ENCODE measurements at places on chromosomes 12 and 14.

- no peak for DNase-seq
These were observed 12.3 kb downstream of the BTBD7 start for GRCh38 chr14:93320489-93320888.

DNA sequence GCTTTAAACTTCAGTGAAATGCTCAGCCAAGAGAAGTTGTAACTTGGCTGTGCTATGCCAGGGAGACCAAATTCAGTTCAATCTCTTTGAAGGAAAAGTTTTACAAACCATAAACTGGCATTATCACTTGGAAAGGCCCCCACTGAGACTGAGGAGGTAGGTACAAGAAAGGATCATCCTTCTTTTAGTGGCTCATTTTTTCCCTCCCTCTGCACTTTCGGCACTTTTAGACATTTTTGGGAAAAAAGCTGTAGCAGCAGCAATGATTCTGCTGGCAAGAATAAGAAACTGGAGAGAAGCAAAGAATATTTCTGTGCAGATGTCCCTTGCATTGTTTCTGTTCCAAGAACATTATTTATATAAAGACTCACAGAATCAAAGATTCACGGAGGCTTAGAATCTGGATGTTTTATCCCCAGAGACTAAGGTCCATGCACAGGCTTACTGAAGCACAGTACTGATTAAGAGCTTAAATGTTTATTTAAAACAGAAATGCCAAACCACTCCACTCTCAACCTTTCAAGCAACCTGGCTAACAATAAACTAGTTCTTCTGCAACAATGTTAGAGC lies 12.3 kb downstream of the ZC2HC1C start:
- no peak for DNase-seq

GRCh38 chr14:85947461-85948139 lies 417.7 kb downstream of the FLRT2 start:
- DNase-seq: no peak

DNA sequence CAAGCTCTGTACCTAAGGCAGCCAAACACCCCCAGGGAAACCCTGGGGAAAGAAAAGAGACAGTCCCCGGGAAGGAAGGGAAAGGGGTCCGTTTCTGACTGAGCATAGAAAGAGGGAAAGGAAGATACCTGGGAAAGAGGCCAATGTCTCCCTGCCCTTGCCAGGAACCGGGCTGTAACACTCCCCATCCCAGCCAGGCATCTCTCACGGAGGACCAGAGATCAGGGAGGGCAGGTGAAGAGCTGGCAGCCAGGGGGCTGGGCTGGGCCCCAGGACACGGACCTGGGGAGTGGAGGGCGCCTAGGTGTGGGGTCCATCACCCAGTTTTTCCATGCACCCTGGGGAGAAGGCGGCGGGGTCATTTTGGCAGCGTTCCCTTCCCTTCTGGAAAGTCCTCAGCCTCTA lies 18.9 kb upstream of the PLEKHH1 start:
- DNase-seq: no peak

DNA sequence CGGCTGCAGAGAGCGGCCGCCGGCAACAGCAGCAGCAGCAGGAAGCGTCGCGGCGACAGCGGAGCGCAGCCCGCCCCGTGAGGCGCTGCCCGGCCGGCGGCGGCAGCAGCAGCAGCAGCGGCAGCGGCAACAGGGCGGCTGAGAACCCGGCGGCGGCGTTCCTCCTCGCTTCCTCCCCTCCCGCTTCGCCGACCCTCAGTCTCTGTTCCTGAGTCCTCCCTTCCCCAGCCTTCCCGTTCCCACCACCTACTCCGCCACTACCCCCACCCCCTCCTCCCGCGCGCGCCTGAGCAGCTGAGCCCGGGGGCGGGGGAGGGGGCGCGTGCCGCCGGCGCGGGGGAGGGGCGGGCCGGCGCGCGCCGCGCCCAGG lies 310 bp downstream of the BICDL1 start:
- no peak for DNase-seq

GRCh38 chr14:61171727-61172126 lies 109.4 kb downstream of the TMEM30B start:
- no peak for DNase-seq

DNA sequence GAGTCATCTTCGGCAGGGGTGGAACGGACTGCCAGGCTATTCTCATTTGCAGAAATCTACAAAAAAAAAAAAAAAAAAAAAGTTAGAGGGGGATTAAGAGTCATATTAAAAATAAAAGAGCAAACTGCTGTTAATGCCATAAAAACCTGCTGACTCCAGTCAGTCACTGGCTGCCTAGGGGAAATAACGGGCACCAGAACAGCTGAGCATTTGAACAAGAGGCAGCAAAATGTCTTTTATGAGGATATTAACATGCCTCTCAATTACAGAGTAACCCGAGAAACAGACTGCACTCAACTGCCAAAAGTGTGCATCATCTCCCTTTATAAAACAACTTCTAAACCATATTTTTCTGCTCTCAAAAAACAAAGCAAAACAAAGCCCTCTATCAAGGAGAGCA lies 28.7 kb upstream of the CERS5 start:
- DNase-seq: no peak

DNA sequence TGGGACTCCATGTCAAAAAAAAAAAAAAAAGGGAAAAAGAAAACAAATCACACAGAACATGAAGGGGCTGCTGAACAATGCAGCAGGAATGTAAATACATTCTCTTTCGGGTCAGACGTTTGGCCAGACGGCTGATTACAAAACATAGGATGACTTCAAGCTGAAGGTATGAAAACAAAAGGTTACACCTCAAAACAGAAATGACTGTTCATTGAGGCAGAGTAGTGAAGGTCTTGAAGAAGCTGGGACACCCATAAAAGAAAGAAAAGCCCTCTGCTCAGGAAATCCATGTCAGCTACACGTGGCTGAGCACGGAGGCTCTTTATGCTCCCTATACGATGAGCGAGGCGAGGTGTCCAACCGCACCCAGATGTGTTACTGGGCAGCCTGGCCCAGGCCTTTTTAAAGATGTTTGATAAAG lies 37.7 kb downstream of the FGD4 start:
- DNase-seq: no peak

DNA sequence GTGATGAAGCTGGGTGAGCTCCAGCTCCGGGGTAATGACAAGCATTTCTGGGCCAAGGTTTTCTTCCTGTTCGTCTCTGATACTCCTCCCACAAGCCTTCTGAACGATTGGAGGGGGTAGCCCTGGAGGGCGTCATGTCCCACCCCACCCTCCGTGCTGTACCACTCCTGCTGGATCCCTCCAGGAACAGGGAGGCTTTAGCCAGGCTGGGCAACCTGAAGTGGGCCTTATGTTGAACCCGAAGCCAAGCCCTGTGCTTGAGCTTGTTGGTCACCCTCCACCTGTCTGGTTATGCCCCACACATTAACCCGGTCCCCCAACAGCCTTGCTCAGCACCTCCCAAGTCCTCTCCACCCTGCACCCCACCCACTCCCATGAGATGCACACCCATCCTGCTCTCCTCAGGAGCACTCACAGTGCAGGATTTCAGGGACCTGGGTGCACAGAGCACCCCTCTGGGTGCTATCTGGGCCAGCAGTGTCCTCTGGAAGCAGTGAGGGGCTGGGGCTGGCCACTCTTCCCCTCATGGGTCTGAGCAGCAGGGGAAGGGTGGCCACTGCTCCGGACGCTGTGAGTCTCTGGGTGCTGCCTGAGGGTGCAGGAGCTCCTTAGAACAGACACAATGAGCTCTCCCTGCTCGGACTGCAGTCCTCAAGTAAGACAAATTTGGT lies 6.8 kb upstream of the KRT83 start:
- DNase-seq: no peak

GRCh38 chr14:101494826-101495225 lies 66.5 kb upstream of the DIO3 start:
- no peak for DNase-seq

- DNase-seq: no peak
These were observed 553.6 kb upstream of the ATP2B1 start for GRCh38 chr12:90262251-90262650.

DNA sequence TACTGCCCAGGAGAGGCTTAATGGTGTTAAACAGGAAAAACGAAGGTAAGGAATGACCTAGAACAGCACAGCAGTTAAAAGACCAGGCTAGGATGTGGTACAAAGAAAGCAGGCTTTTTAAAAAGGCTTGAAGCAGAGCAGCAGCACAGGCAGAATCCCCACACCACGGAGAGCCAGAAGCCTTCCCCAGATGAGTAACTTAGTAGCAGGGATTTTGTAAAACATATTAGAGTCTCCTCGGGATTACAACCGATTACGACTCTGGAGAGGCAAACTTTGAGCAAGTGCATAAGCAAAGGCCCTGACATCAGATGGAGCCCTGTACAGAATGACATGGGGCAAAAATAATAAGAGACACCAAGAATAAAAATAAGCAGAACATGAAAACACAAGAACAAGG lies 37.1 kb upstream of the DHRS4 start:
- DNase-seq: no peak

GRCh38 chr12:130987151-130987931 lies 33.6 kb downstream of the ADGRD1 start:
- no peak for DNase-seq

DNA sequence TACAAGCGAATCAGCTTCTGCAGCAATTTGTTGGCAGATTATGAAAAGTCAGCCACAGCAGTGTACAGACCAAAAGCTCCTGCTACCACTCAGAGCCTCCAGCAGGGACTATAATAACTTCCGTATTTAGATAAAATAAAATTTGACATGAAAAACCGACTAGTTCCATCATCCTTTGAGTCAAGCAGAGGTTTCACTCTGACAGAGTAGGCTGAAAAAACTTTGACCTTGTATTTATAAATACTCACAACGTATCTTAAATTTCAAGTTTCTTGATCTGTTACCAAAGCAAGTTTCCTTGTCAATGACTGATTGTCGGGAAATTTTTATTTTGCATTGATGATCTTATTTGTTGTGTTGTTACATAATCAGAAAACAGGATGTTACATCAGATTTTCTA lies 283.4 kb downstream of the DAD1 start:
- no peak for DNase-seq

DNA sequence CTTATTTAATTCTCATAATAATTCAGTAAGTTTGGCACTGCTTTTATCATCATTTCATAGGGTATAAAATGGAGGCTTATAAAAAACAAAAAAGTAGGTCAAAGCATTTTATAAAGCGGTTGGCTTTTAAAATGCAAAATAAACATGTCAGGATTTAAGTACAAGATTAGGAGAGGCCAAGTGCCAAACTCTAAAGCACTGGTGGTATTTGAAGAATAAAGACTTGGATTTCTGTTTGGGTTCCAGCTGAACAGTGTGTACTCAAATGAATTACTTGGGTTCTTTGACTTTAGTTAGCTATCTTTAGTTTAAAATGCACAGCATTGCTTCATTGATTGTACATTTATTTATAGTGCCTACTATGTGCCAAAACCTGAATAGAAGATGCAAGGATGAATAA lies 966.6 kb upstream of the SEL1L start:
- no peak for DNase-seq

- DNase-seq: no peak
These were observed 7.6 kb downstream of the TSPAN9 start for GRCh38 chr12:3084742-3085141.

DNA sequence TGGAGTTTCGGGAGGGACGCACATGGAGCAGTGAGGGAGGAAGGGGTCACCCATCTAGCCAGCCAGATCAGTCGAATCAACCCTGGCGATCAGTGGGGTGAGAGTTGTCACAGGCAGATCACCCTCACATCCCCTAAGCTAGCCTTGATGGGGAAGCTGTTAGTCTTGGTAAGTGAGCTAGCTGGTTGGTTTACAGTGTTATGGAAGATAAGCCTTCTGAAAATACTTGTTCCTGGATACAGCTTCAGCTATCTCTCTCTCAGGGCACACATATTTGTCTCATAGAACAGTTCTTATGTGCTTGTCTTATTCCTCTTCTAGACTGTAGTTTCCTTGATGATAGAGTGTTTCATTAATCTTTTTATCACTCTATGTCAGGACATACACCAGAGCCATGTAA lies 26.2 kb upstream of the MANSC4 start:
- no peak for DNase-seq

GRCh38 chr12:53984901-53985691 lies at the start of gene HOXC10:
Gene HOXC10, plus strand, starts transcription at chr12:53985146. Its CDS starts 114 bp downstream, at chr12:53985260.
- DNase-seq: peak; percentile 62
